HCT116 (cell line): ENCODE measurements at places on chromosomes 4 and X.

DNA sequence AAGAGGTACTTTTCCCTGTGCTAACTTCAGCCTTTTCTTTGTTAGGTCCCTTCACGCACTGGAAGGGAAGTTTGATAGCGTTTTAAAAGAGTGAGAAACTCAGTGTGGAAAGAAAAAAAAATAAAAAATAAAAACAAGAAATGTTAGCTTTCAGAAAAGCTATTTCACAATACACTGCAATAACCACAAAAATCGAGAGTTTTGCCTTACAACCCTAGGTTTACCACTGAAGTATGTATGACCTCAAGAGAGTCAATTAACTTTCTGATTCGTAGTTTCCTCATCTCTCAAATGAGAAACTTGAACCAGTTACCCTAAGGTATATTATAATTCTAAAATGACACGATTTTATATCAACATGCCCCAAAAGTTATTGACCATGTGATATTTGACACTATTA is 93.9 kb upstream of the JADE1 start:
- DNase-seq = no peak

DNA sequence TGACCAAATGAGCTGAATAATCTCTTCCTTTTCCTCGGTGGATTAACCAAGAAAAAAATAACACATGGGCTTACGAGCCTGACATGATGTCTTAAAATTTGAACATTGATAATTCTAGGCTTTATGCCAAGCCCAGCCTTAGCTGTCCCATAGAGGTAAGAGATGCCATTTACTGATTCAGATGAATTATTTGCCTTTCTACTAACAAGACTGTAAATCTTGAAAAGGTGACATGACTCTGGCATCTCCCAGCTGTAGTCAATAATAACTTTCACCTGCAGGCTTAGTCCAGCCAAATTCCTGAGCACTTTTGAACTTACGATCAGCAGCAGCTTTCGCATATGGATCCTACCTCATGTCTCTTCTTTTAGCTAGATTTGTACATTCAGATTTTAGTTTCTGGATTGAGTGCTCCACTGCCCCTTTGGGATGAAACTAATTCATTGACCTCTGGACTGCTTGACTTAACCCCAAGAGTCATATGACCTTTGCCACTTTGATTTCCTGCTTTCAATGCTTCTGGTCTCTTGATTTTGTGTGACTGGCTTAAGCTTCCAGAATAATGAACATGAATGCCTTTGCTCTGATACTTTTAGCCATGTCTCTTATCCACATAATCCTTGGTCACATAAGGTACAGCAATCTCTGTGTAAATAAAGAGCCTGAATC is 876.4 kb upstream of the SLIT2 start:
- DNase-seq = no peak

GRCh38 chr4:26380740-26381139 is 59.9 kb downstream of the RBPJ start:
- DNase-seq = no peak

GRCh38 chr4:83266689-83267088 is 17.9 kb downstream of the COQ2 start:
- no peak for DNase-seq

GRCh38 chr4:137558951-137559350 is 26.7 kb upstream of the PCDH18 start:
- no peak for DNase-seq
